ENCODE measurements at places on chromosomes 7 and 10. TPM values are rescaled to one million over a fixed set of nuclear protein-coding genes. Genes with fewer than 3 reads are reported as not detected.

DNA sequence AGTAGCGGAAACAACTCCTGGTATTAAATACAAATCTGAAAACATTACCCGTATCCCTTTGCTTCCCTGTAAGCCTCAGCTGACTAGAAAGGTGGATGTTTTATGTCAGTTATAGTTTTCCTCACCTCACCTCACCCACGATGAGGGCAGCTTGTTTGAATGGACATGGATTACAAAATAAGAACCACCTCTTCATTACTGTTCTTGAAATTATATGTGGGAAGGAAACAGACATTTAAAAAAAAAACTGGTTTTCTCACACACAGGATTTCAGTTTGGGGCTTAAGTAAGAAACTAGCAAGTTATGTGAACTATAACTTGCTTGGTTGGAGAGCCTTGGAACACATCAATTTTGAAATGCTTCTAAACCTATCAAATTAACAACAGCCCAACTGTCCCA lies 232.9 kb upstream of the CCDC6 start:
- H3K4me1 ChIP-seq, result peaks cover 18% of the 10 kb centered on the region
- H3K27ac ChIP-seq, result peak overlapping the region; percentile 88
- no peaks in the 10 kb centered on the region for H3K27me3 ChIP-seq
- H3K36me3 ChIP-seq, result peaks cover 6% of the 10 kb centered on the region
- DNase-seq, result no peak

- no peak overlapping the region for H3K27ac ChIP-seq
- H3K4me1 ChIP-seq, result peaks cover 2% of the 10 kb centered on the region
- H3K27me3 ChIP-seq, result no peaks in the 10 kb centered on the region
- no peak for DNase-seq
Measured at GRCh38 chr10:5581670-5582566, 57.2 kb downstream of the CALML3 start.

- peaks cover 10% of the 10 kb centered on the region for H3K36me3 ChIP-seq
- H3K4me1 ChIP-seq, result peaks cover 23% of the 10 kb centered on the region
- H3K4me3 ChIP-seq, result peak overlapping the region; percentile 68
- H3K27ac ChIP-seq, result peak overlapping the region; percentile 67
Measured at GRCh38 chr7:141014125-141014523, 628 bp downstream of the MRPS33 start.

GBX1 gene
- polyA plus RNA-seq, result 0.07 TPM

POLR2J2 gene
- 4.4 TPM for polyA plus RNA-seq

- no peak for DNase-seq
- H3K27ac ChIP-seq, result no peak overlapping the region
- H3K36me3 ChIP-seq, result no peaks in the 10 kb centered on the region
- no peak overlapping the region for H3K4me3 ChIP-seq
- H3K27me3 ChIP-seq, result peaks cover 3% of the 10 kb centered on the region
Measured at GRCh38 chr10:110172155-110172554, 35.2 kb upstream of the MXI1 start.

DNA sequence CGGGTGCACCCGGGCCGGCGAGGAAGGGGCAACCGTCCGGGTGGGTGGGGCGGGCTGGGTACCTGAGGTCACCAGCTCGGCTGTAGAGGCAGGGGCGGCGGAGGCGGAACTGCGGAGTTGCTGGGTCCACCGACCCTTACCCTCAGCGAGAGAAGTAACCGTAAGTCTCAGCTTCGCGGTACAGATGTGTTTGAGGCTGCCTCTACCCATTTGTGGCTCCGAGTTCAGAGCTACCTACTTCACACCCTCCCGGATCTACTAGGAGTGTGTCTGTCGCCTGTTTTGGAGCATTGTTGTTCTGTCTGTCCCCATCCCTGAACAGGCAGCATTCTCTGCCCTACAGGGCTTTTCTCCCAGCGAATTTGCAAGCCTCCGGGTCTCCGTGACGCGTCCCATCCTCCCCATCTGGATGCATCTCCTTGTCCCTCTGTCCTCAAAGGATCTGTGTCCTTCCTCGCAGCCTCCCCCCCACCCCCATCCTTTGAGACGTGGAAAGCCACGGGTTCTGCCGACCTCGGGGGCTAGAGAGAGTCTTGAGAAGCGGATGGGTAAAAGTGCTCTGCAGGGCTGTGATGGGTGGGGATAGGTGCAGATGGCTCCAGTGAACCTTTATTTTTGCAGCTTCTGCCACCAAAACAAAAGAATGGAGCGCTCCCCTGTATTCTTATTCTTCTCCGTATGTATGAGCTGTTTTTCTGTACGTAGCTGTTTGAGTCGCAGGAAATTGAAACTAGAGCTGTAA lies 757 bp downstream of the ANKIB1 start:
- peaks cover 9% of the 10 kb centered on the region for H3K4me1 ChIP-seq
- no peaks in the 10 kb centered on the region for H3K36me3 ChIP-seq
- peak; percentile 11 for DNase-seq
- peak overlapping the region; percentile 76 for H3K4me3 ChIP-seq

DNA sequence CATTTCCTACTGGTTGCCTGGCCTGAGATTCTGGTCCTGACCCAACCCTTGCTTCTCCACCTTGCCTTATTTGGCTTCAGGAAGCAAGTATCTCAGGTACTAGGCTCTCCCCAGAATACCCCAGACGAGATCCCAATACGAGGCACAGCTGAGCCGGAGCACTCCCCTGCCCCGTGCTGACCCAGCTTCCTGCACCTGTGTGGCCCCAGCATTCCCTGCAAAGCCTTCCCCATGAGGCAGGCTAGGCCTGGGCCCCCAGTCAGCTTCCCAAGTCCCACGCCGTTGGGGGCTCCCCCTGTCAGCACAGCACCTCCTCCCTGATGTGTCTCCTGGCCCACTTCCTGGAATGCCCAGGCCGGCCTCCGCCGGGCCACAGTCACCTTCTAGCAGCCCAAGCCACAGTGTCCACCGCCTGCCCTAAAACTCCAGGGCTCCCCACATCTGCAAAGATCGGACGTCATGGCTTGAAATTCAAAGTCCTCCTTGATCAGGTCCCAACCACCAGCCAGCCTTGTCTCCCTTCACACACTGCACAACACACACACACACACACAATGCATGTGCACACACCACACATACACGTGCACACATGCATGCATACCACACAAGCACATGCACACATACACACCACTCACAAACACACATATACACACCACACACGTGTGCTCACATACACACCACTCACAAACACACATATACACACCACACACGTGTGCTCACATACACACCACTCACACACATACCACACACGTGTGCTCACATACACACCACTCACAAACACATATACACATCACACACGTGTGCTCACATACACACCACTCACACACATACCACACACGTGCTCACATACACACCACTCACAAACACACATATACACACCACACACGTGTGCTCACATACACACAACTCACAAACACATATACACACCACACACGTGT lies 78.9 kb upstream of the FOXK1 start:
- no peak for DNase-seq
- no peaks in the 10 kb centered on the region for H3K36me3 ChIP-seq
- no peak overlapping the region for H3K27ac ChIP-seq
- H3K4me1 ChIP-seq, result no peaks in the 10 kb centered on the region
- no peak overlapping the region for H3K4me3 ChIP-seq
- no peaks in the 10 kb centered on the region for H3K27me3 ChIP-seq

GRCh38 chr7:106866298-106867281 lies 1.5 kb downstream of the PIK3CG start:
- H3K4me1 ChIP-seq, result no peaks in the 10 kb centered on the region
- DNase-seq, result no peak
- no peaks in the 10 kb centered on the region for H3K36me3 ChIP-seq
- no peak overlapping the region for H3K27ac ChIP-seq

DNA sequence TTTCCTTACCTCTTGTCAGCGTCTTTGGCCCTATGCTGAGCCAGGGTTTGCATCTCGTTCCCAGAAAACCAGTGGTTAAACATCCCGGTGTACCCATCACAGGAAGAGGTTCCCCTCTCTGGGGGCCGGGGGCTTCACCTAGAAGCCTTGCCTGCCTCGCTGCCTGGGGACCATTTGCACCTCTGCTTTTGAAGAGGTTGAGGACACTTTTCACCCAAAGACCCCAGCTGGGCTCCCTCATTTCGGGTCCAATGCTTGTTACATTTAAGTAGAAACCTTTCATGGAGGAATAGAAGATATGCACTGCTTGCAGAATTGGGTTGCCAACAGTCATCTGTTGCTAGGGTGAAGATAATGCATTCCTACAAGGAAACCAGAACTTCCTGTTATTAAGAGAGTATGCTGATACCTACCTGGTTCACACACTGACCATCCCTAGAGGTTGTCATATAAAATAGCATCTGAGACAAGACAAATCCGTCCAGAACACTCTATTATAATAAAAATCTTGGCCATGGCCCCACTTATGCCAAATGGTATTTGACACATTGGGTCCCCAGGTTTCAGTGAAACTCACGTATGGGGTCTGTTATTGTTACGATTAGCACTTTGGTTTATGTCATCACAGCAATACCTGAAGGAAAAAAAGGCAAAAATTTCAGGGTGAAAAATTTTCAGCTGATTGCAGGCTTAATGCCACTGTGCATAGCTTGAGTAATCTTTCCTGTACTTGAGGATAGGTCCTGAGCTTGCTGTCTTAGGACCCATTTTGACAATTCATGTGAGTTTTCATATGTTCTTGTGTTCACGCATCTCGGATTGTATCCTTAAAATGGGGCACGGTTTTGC lies 917 bp downstream of the ZNF365 start:
- DNase-seq, result no peak
- H3K27me3 ChIP-seq, result peaks cover 39% of the 10 kb centered on the region
- H3K4me1 ChIP-seq, result peaks cover 5% of the 10 kb centered on the region
- no peak overlapping the region for H3K27ac ChIP-seq

GRCh38 chr10:7258948-7259523 lies 151.8 kb downstream of the SFMBT2 start:
- H3K4me3 ChIP-seq, result no peak overlapping the region
- no peaks in the 10 kb centered on the region for H3K27me3 ChIP-seq
- peak; percentile 15 for DNase-seq
- no peaks in the 10 kb centered on the region for H3K36me3 ChIP-seq

SRRM3 gene
- 5.8 TPM for polyA plus RNA-seq

DNA sequence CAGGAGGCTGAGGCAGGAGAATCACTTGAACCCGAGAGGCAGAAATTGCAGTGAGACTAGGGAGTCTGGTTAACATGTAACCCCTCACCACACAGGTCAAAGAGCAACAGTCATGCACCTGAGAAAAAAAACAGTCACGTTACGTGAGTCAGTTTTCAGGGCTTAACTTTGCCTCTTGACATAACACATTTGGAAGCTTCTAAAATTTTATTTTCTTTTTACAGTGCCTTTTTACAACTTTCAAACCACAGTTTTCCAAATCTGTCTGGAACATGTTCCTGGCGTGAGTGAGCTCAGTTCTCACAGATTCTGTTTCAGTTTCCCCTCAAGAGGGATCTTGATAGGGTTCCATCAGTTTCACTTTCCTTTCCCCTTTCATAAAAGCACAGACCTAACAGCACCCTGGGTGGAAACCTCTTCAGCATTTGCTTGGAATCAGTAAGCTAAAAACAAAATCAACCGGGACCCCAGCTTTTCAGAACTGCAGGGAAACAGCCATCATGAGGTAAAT lies 4.4 kb downstream of the IFIT3 start:
- peak overlapping the region; percentile 90 for H3K27ac ChIP-seq
- H3K4me3 ChIP-seq, result peak overlapping the region; percentile 40
- no peaks in the 10 kb centered on the region for H3K36me3 ChIP-seq
- H3K4me1 ChIP-seq, result peaks cover 49% of the 10 kb centered on the region
- peak; percentile 91 for DNase-seq
- no peaks in the 10 kb centered on the region for H3K27me3 ChIP-seq

DNA sequence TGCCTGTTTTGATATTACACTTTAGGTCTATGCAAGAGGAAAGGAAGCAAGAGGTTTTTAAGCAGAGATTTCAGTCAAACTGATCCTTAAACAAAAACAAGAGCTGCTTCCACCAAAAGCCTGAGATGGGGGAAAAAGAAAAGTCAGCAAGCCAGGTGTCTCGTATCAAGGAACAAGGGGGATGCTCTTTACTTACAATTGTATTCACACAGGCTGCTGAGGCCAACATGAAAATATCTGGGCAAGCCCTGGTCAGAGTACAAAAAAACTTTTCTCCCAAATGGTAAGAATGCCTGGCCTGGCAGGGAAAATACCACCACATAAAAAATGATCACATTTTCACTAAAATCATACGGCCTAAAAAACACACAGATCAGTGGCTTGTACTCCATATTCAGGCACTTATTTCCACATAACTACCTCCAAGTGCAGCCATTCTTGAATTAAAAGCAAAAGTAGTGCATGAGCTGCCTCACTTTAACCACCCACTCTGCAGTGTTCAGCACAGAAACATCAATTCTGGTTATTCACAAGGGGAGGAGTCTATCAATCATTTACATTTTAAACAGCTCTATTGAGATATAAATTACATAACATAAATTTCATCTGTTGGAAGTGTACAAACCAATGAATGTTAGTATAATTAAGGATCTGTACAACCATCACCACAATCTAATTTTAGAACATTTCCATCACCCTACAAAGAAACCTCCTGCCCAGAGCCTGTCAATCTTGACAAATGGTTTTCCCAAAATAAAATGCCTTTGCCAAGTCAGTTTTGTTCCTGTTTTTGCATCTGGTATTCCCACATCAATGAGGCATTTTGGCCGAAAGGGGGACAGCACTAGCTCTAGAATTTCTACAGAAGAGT lies 70.2 kb downstream of the GRB10 start:
- no peaks in the 10 kb centered on the region for H3K27me3 ChIP-seq
- DNase-seq, result no peak
- no peak overlapping the region for H3K4me3 ChIP-seq
- no peak overlapping the region for H3K27ac ChIP-seq

PTF1A gene
- not detected for polyA plus RNA-seq

ITGB8 gene
- polyA plus RNA-seq, result 26.8 TPM

DNA sequence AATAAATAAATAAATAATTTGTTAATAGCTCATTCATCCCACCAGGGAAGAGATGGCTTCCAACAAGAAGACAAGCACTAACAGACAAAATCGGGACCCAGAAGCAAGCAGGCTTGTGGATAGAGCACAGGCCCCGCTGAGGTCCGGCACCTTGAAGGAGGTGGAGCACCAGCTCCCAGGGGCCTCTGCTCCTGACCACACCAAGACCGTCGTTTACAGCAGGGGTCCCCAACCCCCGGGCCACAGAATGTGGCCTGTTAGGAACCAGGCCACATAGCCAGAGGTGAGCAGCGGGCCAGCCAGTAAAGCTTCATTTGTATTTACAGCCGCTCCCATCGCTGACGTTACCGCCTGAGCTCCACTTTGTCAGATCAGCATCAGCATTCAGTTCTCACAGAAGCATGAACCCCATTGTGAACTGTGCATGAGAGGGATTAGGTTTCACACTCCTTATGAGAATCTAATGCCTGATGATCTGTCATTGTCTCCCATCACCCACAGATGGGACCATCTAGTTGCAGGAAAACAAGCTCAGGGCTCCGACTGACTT lies 33.3 kb upstream of the SUN1 start:
- H3K4me1 ChIP-seq, result no peaks in the 10 kb centered on the region
- H3K36me3 ChIP-seq, result no peaks in the 10 kb centered on the region
- H3K27ac ChIP-seq, result no peak overlapping the region
- H3K27me3 ChIP-seq, result no peaks in the 10 kb centered on the region

GRCh38 chr7:156156734-156157408 lies 344.6 kb upstream of the SHH start:
- H3K4me1 ChIP-seq, result peaks cover 7% of the 10 kb centered on the region
- no peaks in the 10 kb centered on the region for H3K36me3 ChIP-seq

OR2A1 gene
- polyA plus RNA-seq, result 0.94 TPM

GRCh38 chr7:55258631-55259030 lies 106.5 kb upstream of the LANCL2 start:
- H3K4me1 ChIP-seq, result peaks cover 4% of the 10 kb centered on the region
- H3K4me3 ChIP-seq, result no peak overlapping the region
- peaks cover 6% of the 10 kb centered on the region for H3K27me3 ChIP-seq

Data from large intestine (tissue), 12 donors.